Kidney (tissue), 22 donors: ENCODE measurements at places on chromosomes 7 and 10. TPM values are rescaled to one million over a fixed set of nuclear protein-coding genes. Genes with fewer than 3 reads are reported as not detected.

SEMA3C gene
- 3.9 TPM for polyA plus RNA-seq

HOXA4 gene
- polyA plus RNA-seq, result 13.0 TPM

PDSS1 gene
- 11.8 TPM for polyA plus RNA-seq

NRP1 gene
- polyA plus RNA-seq, result 40.5 TPM

VENTX gene
- polyA plus RNA-seq, result 0.39 TPM

CDNF gene
- 2.3 TPM for polyA plus RNA-seq
